ENCODE measurements at places on chromosomes 7 and 10. TPM values are rescaled to one million over a fixed set of nuclear protein-coding genes. Genes with fewer than 3 reads are reported as not detected.

GRCh38 chr7:107744345-107744750, 406 bp downstream of the CBLL1 start:
- DNase-seq: no peak

GRCh38 chr10:2476218-2476811, 591.0 kb upstream of the PFKP start:
- no peak for DNase-seq

- no peak for DNase-seq
Measured at GRCh38 chr10:6741541-6741941, 161.5 kb upstream of the PRKCQ start.

DNA sequence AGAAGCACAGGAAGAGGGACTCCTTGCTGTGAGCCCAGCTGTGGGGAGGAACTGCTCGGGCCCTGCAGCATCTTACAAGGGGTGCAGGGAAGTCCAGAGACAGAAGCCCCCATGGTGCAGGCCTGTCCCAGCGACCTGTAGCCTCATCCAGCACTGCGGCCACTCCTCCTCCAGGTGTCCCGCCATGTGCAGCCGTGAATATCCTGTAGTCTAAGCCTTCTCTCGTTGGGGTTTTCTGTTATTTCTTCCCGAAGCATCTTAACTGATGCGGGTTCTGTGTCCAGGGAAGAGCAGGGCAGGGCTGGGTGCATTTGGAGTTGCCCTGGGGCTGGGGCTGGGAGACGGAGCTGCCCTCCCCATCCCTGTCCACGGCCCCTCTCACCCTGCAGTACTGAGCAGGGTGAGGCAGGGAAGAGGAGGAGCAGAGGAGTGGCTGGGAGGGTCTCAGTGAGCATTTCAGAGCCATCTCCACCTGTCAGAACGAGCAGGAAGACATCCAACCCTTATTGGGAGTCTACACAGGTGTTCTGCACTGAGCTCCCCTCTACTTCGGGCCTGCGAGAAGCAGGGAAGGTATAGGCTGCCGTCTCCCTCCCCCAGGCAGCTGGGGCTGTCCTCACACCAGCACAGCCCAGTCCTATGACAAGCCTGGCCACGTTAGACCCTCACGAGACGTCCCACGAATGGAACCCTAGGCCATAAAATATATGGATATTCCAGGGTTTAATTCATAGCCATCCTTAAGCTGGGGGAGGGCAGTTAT, 494.5 kb downstream of the DNAJB6 start:
- DNase-seq: no peak

The CXCL12 gene
- 51.4 TPM for total RNA-seq
